ENCODE measurements at places on chromosomes 5 and 9.

DNA sequence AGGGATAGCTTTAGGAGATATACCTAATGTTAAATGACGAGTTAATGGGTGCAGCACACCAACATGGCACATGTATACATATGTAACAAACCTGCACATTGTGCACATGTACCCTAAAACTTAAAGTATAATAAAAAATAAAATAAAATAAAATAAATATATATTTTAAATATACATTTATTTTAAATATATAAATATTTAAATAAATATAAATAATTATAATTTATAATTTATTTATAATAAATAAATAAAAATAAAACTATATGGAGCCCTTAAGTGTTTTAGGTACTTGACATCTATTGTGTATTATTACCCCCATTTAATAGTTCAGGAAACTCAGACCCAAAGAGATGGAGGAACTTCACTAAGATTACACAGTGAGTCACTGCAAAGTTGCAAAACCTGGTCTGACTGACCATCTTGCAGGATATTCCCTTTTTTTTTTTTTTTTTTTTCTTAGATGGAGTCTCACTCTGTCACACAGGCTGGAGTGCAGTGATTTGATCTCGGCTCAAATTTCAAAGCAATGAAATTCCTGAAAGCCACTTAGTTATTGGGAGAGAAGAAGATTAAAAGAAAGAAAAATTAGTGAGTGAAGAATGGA lies 5.8 kb upstream of the C5orf52 start:
- no peak overlapping the region for H3K27ac ChIP-seq
- peaks cover 27% of the 10 kb centered on the region for H3K4me1 ChIP-seq
- H3K4me3 ChIP-seq = no peak overlapping the region
- no peaks in the 10 kb centered on the region for H3K27me3 ChIP-seq
- H3K36me3 ChIP-seq = no peaks in the 10 kb centered on the region
- no peak for DNase-seq

GRCh38 chr5:135533334-135533733 lies 2.4 kb downstream of the NEUROG1 start:
- no peak for DNase-seq
- no peak overlapping the region for H3K27ac ChIP-seq
- peaks cover 62% of the 10 kb centered on the region for H3K27me3 ChIP-seq
- H3K36me3 ChIP-seq = no peaks in the 10 kb centered on the region

- H3K4me3 ChIP-seq = no peak overlapping the region
- no peak for DNase-seq
- H3K4me1 ChIP-seq = peaks cover 8% of the 10 kb centered on the region
- no peak overlapping the region for H3K27ac ChIP-seq
- H3K27me3 ChIP-seq = peaks cover 4% of the 10 kb centered on the region
- H3K36me3 ChIP-seq = no peaks in the 10 kb centered on the region
These were observed 49.0 kb downstream of the STARD4 start for GRCh38 chr5:111463311-111463710.

GRCh38 chr5:124544366-124545055 lies 201.9 kb downstream of the ZNF608 start:
- peak overlapping the region; percentile 43 for H3K27ac ChIP-seq
- H3K27me3 ChIP-seq = peaks cover 8% of the 10 kb centered on the region
- DNase-seq = peak; percentile 57
- H3K36me3 ChIP-seq = no peaks in the 10 kb centered on the region
- no peak overlapping the region for H3K4me3 ChIP-seq
- peaks cover 19% of the 10 kb centered on the region for H3K4me1 ChIP-seq

GRCh38 chr9:95864852-95865580 lies 10.5 kb upstream of the ERCC6L2 start:
- DNase-seq = no peak
- H3K4me3 ChIP-seq = no peak overlapping the region
- H3K36me3 ChIP-seq = peaks cover 23% of the 10 kb centered on the region
- H3K27me3 ChIP-seq = no peaks in the 10 kb centered on the region

DNA sequence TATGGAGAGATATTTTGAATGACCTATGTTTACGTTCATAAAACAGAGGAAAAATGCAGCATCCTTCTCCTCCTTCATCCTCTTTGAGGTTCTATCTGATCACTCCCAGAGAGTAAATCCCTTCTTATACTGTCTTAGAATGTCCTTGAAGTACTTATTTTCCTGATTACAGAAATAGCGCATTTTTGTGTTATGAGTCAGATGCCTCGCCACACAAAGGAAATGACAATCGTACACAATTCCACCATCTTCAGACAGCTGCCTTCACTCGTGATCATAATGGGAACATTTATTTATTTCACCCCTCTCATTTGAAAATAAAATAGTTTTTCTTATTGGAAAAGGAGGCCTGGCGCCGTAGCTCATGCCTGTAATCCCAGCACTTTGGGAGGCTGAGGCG lies 2.4 kb upstream of the GLT6D1 start:
- H3K4me3 ChIP-seq = no peak overlapping the region
- no peak for DNase-seq
- no peak overlapping the region for H3K27ac ChIP-seq
- no peaks in the 10 kb centered on the region for H3K4me1 ChIP-seq
- H3K27me3 ChIP-seq = peaks cover 14% of the 10 kb centered on the region
- peaks cover 4% of the 10 kb centered on the region for H3K36me3 ChIP-seq

- H3K36me3 ChIP-seq = no peaks in the 10 kb centered on the region
- H3K4me1 ChIP-seq = no peaks in the 10 kb centered on the region
- H3K4me3 ChIP-seq = no peak overlapping the region
- H3K27me3 ChIP-seq = no peaks in the 10 kb centered on the region
- DNase-seq = no peak
These were observed 615.0 kb downstream of the HINT1 start for GRCh38 chr5:130549884-130550561.

DNA sequence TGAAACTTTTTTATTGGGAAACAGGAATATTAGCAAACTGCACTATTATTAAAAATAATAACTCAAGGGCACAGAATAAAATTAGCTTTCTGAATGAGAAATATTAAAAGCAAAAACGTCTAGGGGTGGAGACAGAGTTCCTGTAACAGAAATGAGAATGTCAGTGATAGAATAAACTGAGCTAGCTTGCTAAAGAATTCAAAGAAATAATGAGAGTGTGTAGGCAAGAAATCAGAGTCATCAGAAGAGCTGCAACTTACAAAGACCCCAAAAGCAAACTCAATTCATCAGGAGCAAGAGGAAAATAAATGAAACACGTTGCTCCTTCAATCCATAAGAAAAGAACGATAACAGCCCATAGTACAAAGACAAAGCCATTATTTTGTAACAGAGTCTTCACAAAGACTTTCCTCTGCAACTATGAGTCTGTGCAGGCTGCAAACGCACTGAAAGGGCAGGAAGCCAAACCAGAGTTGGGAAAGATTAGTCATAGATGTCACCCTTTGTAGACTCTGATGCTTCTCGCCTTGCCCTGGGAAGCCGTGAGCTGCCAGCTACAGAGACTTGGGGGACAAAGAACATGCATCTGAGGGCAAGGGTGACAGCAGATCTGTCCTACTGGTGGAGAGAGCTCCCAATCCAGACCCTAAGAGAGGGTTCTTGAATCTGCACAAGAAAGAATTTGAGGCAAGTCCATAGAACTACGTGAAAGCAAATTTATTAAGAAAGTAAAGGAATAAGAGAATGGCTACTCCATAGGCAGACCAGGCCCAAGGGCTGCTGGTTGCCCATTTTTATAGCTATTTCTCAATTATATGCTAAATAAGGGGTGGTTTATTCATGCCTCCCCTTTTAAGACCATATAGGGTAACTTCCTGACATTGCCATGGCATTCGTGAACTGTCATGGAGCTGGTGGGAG lies 40.8 kb downstream of the SHC3 start:
- no peak for DNase-seq
- peaks cover 5% of the 10 kb centered on the region for H3K27me3 ChIP-seq
- H3K27ac ChIP-seq = no peak overlapping the region

DNA sequence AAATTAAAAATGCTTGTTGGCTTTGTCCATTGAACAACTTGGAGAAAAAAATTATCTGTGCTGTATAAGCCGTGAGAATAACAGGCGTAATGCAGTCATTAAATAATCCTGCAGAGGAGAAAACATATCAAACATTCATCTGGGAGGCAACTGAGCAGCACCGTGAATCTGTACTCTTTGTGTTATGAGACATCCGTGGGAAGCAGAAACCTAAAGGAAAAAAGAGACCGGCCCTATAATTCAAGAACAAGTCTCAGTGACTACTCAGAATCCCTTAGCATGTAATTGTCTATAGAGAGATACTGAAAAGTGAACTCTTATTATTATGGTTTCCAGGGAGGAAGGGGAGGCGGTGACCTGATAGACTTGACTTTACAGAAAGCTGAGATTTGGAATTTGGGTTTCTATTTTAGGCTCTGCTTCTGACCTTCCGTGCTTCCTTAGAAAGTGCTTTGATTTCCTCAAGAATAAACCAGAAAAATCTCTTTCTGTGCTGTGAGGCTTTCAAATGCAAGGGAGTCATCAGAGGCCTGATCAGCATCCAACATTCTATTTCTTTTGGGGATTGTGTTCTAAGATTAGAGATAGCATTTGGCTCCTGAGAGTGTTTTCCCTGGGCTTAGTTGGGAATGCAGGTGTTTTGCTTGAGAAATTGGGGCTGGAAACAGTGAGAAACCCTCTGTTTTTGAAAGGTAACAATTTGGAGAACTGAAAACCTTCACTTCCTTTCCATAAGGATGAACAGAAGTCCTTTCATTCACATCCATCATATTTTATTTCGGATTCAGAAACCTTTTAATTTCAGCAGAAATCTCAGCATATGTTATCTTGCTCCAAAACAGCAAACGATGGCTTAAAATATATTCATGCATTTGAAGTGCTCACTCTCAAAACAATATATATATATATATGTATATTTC lies 296.7 kb downstream of the CSNK1G3 start:
- H3K4me1 ChIP-seq = peaks cover 12% of the 10 kb centered on the region
- H3K36me3 ChIP-seq = no peaks in the 10 kb centered on the region
- no peak for DNase-seq

GRCh38 chr5:169706758-169707450 lies 69.8 kb downstream of the DOCK2 start:
- no peak overlapping the region for H3K4me3 ChIP-seq
- H3K27ac ChIP-seq = peak overlapping the region; percentile 82
- H3K36me3 ChIP-seq = peaks cover 57% of the 10 kb centered on the region
- H3K27me3 ChIP-seq = no peaks in the 10 kb centered on the region
- H3K4me1 ChIP-seq = peaks cover 30% of the 10 kb centered on the region

DNA sequence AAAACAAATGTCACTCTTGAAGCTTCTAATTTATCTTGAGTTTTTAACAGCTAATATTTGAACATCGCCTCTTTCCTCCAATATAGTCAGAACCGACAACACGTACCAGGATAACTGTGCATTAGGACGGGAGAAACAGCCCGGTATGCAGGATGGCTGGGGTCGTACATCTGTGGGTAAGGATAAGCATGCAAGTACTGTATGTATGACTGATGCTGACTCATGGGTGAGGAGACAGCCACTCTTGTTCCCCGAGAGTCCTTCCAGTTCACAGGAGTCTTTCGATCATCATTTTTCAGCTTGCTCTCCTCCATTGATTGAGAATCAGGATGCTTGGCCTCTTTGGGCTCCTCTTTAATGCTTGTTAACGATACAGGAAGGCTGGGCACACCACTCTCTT lies 102.3 kb downstream of the ZNF608 start:
- no peaks in the 10 kb centered on the region for H3K27me3 ChIP-seq
- no peak overlapping the region for H3K27ac ChIP-seq
- H3K36me3 ChIP-seq = peaks cover 22% of the 10 kb centered on the region
- DNase-seq = no peak
